CD4-positive, alpha-beta T cell treated with Interleukin-15 for 4 hours (primary cell): ENCODE measurements at places on chromosomes 7 and 10.

DNA sequence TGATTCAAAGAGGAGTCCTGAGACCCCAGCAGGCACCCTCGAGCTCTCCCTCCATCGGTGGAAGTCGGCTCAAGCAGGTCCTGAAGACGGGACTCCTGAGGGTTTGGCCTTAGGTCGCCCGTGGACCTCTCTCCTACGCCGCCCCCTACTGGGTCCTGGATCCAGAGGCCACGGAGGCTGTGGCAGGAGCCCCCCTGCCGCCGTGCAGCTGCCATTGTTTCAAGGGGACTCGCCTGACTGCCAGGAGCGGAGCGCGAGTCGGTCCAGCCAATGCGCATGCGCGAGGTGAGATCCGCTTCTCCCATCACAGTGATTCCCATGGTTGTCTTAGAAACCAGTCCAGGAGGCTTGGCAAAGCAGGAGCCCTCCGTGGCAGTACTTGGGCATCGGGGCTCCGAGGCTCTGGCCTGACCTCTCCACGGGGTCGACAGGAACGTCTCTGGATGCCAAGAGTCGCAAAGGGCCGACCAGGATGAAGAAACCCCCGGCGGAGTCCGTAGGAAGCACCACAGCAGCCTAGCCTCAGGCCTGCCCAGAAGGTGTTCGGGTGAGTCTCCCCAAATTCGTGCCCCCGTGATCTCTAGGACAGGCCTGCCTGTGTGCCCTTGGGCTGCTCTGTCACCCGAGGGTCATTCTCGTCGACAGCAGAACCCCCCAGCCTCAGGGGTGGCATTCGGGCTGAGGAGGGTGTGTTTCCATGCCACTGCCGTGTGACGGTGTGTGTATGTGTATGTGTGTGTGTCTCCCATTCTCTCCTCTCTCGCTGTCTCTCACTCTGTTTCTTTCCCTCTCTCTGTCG, 322.3 kb downstream of the ZNF716 start:
- DNase-seq = no peak

DNA sequence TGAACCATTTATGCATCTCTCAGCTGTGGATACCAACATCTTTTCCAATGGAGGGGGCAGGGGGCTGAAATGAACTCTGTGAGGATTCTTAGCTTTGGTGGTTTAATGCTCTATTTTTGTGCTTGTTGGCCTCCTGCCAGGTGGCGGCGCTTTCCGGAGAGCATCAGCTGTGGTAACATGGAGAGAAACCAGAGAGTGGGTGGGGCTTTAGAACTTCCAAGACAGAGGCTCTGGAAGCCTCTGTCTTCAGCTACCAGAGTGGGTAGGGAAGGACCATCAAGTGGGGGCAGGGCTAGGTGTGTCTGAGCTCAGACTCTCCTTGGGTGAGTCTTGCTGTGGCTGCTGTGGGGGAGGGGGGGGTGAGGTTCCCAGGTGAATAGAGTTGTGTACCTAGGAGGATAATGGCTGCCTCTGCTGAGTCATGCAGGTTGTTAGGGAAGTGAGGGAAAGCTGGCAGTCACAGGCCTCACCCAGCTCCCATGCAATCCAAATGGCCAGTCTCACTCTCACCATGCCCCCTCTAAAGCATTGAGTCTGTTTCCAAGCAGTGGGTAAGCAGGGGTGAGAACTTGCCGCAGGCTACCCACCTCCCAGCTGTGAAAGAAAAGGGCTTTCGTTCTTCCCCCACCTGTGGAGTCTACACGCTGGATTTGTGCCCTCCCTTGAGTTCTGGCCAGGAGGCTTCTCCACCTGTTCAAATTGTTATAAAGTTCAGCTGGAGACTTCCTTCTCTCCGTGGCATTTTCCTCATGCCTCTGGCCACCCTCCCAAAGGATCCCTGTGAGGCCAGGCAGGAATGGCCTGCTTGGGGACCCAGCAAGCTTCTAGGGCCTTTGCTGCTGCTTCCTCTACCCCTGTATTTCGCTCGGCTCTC, 527.0 kb downstream of the NEBL start:
- DNase-seq = no peak

GRCh38 chr7:73489976-73490375, 32.1 kb downstream of the BAZ1B start:
- no peak for DNase-seq

DNA sequence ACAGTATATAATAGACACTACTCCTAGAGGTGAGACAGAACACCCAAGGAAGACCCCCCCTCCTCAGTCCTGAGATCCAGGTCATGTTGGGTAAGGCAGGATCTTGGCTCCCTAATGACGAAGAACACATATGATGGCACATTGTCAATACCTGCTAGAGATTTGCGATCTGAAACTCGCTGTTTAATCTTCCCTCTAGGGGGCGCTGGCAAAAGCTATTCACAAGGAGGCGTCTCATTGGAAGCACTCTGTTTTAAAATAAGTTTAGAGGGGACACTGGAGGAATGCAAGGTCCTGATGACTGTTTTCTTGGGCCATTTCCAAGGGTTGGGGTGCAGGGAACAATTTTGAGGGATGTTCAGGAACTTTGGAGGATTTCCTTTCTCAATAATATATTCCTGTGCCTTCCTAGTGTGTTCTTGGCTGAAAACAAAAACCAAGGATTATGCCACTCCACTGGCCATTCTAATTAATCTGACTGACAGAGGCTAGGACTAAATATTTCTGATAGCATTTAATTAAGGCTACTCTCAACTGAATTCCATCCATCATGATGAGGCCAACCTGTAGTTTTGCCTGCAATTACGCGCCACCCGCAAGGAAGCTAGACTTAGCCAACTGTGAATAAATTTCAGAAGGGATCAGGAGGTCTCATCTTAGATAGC, 1013.8 kb upstream of the MBL2 start:
- DNase-seq = no peak

DNA sequence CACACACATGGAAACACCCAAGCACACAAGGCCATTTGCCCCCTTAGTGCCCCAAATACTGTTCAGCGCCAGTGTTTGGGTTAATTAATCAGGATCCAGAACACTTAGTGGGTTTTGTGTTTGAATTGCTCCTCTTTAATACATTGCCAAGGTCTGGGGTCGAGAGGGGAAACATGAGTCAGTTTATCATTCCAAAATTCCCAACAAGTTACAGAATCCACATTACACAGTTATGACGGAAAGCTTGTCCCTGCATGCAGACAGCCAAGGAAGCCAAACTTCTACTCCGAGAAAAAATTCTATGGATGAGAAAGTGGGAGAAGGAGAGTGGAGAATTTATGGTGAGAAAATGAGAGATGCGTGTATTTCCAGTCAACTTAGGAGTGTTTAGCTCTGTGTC, 189.0 kb downstream of the NPSR1 start:
- DNase-seq = no peak

- DNase-seq = no peak
Observed at GRCh38 chr10:53003094-53003493, 230.5 kb upstream of the MBL2 start.

GRCh38 chr7:37488163-37488764, 39.6 kb upstream of the ELMO1 start:
- no peak for DNase-seq

- no peak for DNase-seq
Observed at GRCh38 chr7:128892521-128893250, 17.8 kb downstream of the KCP start.

DNA sequence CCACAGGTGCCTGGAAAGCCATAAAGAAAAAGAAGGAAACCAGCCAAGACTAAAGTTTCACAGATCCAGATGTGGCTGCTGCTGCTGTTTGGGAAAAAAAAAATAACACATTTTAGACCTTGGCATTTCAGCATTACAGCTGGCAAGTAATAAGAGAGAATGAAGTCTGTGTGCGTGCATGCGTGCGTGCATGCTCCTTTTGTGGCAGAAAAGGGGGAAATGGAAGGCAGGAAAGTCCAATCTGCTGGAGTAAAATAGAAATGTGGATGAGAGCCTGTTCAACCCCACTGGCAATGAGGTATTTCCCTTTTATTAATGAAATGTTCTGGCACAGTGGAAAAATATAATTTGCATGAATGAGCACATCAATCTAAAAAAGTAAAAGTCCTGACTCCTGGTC, 137.0 kb upstream of the SEMA3A start:
- DNase-seq = no peak

- no peak for DNase-seq
Observed at GRCh38 chr7:7276161-7276560, 93.8 kb downstream of the C1GALT1 start.

DNA sequence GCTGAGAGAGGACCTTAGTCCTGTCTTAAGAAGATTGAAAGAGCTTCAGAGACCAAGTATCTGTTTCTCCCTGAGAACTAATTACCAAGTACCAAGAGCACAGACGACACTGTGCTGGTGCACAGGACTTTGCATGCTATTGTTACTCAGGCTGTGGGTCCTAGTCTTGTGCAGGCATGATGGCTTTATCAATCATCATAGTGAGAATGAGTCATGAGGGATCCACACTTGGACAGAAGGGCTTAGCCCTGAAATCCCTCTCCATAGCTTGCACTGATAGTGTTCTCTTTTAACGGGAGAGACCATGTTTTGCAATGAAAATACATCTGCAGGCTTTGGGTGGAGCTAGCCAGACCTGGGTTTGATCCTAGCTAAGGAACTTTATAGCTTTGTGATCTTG, 93.3 kb downstream of the SORCS3 start:
- DNase-seq = no peak

- DNase-seq = no peak
Observed at GRCh38 chr7:83531766-83532165, 117.2 kb downstream of the SEMA3E start.

GRCh38 chr7:96786261-96786997, 76.8 kb upstream of the SEM1 start:
- no peak for DNase-seq

GRCh38 chr7:155998328-155998691, 186.0 kb upstream of the SHH start:
- DNase-seq = no peak

GRCh38 chr7:81957517-81957916, 187.7 kb upstream of the HGF start:
- no peak for DNase-seq

GRCh38 chr10:48590945-48591344, 13.9 kb downstream of the ARHGAP22 start:
- DNase-seq = no peak

DNA sequence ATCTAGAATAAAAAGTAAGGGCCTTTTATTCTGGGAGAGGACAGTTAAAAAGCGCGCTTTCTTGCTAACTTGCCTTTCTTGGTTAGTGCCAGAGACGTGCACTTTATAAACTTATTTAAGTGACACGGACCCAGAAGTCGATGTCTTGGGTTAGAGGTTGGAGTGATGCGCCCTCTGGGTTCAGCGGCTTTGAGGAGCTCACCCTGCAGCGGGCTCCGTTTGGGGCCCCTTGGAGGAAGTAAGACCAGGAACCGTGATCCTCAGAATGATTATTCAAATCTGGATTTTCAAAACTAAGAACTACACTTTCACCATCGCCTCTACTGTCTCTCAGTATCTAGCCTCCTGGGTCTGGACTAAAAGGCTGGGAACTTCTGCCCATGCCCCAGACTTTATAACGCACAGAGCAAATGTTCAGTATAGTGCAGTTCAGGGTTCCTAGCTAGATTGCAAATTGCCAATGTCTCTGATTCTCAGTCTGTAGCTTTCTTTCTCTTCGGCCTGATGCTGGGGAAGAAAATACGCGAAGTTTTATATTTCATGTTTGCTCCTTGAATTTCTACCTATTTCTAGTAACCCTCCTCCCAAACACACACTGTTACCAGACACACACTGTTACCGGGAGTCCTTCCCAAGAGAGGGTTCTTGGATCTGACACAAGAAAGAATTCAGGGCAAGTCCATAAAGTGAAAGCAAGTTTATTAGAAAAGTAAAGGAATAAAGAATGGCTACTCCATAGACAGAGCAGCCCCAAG, 18.6 kb upstream of the SMO start:
- no peak for DNase-seq

- no peak for DNase-seq
Observed at GRCh38 chr10:78605800-78606350, 462.9 kb upstream of the ZMIZ1 start.

- no peak for DNase-seq
Observed at GRCh38 chr10:17161775-17162174, 32.2 kb upstream of the CUBN start.

DNA sequence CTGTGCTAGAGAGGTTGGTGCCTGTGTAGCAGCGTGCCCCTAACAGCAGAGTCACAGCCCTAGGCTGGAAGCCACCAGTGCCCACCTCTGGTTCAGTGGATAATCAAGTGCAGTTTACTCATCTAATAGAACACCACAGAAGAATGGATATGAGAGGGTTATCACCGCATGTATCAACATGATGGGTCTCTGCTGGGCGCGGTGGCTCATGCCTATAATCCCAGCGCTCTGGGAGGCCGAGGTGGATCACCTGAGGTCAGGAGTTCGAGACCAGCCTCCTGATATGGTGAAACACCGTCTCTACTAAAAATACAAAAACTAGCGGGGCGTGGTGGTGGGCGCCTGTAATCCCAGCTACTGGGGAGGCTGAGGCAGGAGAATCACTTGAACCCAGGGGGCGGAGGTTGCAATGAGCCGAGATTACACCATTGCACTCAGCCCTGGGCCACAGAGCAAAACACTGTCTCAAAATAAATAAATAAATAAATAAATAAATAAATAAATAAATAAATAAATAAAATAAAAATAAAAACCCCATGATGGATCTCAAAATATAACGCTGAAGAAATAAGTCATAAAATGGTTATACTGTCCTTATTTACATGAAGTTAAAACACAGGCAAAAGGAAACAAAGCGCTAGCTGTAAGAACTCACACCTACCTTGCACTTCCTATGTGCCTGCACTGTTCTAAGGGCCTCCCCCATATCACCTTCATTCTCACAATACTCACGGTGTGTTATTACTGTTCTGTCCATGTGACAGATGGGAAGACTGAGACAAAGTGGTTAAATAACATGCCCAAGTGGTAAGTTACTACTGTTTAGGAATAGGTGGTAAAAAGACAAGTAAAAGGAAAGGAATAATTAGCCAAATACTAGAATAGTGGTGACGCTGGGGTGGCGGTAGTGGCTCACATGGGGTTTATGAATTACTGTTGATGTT, 70.9 kb downstream of the AMZ1 start:
- DNase-seq = no peak

- DNase-seq = no peak
Observed at GRCh38 chr7:33530664-33531063, 374.7 kb upstream of the BMPER start.

GRCh38 chr7:116766881-116767280, 94.9 kb downstream of the MET start:
- DNase-seq = no peak

DNA sequence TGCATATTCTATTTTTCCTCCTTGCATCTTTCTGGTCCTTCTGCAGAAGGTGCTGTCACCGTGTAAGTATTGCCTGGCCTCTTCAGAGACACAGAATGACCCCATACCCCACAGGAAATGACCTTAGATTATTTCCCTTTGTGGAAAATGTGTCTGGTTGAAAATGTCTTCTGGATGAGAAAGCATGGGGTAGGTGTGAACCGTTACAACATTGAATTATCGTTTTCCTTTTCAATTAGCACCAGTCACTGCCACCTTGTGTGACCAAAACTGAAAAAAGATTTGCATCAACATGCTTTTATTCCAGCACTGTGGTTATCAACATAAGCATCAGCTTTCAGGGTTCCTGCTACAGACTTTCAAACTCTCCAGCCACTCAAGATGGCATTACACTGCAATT, 58.0 kb upstream of the CELF2 start:
- no peak for DNase-seq

- DNase-seq = no peak
Observed at GRCh38 chr7:31991846-31992245, 78.4 kb downstream of the PDE1C start.
